ENCODE measurements at places on chromosomes 5 and 9.

DNA sequence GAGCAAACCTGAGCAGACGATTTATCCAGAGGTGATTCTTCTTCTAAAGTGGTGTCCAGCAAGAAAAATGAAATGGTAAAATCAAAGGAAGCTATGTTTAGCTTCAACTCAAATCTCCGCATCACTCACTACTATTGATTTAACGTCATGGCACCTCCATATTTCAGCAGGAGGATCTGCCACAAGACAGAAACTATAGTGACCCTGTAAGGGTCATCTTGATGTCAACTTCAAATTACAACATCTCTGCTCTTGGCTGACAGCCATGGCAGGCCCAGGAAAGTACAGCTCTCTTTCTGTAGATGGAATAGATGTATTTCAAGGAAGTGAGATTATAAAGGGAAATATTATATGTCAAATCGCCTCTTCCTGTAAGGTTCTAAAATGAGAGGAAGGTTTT, 10.1 kb upstream of the EFNA5 start:
- DNase-seq: no peak

- peak; percentile 23 for DNase-seq
Measured at GRCh38 chr5:146588331-146589027, 72.5 kb upstream of the GPR151 start.

DNA sequence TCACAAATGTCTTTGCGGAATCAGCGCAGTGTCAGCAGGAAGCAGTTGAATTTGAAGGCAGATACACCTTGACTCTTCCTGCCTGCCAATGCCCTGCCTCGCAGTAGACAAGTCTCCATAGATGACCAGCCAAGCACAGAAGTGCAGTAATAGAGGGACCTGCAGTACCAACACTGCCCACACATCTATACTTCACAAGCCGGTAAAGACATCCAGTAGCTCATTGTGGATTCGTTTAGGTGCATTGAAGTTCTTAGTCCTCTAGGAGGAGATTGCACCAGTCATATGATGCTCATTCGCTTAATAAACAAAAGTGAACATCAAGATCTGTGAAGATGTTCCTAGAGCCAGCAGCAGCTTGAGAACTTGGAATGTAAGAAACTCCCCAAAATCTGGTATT, 7.1 kb upstream of the IFNA2 start:
- DNase-seq: peak; percentile 41

DNA sequence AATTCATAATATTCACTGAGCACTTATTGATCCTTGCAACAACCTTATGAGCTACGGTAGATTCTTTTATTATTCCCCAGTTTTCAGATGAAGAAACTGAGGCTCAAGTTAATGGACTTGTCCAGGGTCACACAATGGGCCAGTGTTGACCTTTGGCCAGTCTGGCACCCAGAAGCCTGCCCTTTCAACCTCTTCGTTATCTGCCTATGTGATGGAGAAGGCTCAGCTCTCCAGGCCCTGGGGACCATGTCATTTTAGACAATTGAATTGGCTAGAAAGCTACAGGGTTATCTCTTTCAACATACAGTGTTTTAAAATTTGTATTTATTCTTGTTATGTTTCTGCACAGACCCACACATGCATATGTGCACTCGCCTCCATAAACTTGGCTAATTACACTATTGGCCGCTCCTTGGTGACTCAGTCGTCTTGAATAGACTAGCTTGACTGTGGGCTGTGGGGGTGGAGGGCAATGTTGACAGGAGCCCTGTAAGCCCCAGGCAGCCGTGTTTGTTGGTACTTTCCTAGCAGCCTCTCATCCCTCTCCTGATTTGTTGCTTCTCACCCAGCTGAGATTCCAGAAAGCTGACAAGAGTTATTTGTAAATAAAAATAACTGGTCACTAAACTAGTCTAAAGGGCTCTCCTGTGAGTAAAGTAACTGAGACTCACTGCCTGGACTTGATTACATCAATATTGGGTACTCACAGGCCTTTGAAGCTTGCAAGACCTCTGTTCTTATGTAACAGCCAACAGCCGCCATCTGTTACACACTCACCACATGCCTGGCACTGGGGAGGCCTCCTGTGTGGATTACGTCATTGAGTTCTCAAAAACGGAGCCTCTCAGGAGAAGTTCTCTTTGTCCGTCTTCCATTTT, 8.5 kb upstream of the ANGPTL2 start:
- DNase-seq: peak; percentile 15

- no peak for DNase-seq
Measured at GRCh38 chr9:91726406-91727100, 223.5 kb downstream of the ROR2 start.

DNA sequence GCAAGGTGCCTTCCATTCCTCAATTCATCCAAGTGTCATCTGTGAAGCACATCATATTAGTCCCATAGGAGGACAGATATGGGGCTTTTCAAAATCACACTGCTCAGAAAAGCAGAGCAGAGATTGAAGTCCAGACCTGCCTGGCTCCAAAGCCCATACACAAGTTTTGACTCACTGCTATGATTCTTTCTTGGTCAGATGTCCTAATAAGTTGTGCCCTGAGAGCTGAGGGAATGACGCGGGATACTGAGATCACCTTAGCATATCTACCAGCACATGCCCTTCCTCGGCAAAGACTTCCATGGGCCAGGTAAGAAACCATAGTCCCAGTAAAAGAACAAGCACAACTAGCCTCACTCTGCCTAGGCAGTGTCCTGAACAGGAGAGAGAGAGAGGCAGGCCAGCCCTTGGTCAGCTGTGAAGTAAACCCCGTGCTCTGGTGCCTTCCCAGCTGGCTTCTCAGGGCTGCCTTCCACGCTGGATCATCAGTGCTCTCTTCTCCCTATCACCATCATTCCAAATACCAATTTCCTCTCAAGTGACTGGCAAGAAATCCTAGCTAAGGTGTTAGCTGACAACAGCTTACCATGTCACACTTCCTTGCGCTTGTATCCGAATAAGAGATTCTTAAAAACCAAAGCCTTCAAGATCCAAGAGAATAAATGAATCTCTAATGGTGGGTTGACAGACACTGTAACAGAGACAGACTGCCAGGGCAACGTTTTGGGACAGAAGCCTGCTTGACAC, 73.2 kb downstream of the SIL1 start:
- DNase-seq: no peak

- DNase-seq: no peak
Measured at GRCh38 chr9:70304810-70305209, 46.0 kb downstream of the SMC5 start.

- DNase-seq: no peak
Measured at GRCh38 chr5:76503929-76504328, 100.8 kb downstream of the IQGAP2 start.

- no peak for DNase-seq
Measured at GRCh38 chr5:132322266-132322665, 28.1 kb downstream of the SLC22A4 start.

DNA sequence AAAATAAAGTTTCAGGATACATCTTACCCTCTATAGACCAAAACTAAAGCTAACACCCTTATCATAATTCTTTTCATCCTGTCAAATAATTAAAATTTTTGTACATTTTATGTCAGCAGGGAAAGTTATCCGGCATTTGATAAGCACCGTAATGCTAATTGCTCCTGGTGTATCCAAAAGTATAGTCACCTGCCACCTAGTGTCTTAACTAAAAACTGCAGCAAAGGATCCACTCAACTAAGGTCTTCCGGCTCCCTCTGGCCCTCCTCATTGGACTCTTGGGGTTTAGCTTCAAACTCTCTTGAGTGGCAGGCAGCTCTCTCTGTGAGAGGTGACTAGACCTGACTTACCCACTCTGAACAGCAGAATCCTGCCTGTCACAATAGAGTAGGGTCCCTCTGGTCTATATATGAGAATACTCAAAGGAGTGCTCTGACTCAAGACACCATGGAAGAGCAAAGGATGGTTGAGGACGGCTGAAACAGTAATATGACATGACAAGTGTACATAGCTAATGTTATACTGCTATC, 60.4 kb upstream of the CAST start:
- DNase-seq: peak; percentile 74

DNA sequence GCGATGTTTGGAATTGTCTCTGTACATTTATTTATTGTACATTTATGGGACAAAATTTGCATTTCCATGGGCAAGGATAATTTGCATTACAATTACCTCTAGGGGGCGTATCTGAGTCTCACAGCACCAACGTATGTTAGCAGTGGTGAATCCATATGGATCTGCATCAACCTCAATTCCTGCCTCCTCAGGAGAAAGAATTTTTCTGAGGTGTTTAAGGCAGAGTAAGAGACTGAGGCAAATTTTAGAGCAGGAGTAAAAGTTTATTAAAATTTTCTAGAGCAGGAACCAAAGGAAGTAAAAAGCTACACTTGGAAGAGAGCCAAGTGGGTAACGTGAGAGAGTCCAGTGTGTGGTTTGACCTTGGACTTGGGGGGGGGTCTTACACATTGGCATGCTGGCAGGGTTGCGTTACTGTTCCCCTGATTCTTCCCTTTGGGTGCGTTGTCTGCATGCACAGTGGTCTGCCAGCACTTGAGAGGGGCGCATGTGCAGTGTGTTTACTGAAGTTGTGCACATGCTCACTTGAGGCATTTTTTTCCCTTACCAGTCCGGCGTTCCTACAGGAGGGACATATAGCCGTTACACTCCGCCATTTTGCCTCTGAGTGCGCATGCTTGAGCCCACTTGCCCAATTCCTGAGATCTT, 21.0 kb upstream of the RAB14 start:
- peak; percentile 65 for DNase-seq

GRCh38 chr9:19875291-19875920, 86.6 kb upstream of the SLC24A2 start:
- no peak for DNase-seq

GRCh38 chr5:89303033-89303480, 420.1 kb upstream of the MEF2C start:
- no peak for DNase-seq

DNA sequence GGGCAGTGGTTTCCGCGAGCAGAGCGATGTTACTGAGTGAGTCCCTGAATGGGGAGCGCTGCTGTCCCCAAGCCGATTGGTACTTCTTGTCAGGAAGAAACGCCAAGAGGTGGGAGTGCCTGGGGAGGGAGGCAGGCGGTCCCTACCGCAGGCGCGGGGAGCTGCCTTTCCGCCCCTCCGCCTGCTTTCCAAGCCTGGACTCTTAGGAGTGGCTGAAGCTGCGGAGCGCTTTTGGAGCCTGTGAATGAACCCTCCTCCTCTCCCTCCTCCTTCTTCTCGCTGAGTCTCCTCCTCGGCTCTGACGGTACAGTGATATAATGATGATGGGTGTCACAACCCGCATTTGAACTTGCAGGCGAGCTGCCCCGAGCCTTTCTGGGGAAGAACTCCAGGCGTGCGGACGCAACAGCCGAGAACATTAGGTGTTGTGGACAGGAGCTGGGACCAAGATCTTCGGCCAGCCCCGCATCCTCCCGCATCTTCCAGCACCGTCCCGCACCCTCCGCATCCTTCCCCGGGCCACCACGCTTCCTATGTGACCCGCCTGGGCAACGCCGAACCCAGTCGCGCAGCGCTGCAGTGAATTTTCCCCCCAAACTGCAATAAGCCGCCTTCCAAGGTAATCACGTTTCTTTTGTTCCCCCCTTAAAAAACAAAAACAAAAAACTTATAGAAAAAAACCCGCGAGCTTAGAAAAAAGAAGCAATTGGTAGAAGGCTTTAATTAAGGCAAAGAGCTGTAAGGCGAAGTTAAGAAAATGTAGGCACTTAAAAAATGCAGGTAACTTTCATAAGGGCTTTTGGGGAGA, at the start of gene VCAN:
Gene VCAN, plus strand, starts transcription at position 340 of the 808 bp plus-strand sequence. CDS start 11,775 bp downstream, outside the sequence.
- DNase-seq: no peak

DNA sequence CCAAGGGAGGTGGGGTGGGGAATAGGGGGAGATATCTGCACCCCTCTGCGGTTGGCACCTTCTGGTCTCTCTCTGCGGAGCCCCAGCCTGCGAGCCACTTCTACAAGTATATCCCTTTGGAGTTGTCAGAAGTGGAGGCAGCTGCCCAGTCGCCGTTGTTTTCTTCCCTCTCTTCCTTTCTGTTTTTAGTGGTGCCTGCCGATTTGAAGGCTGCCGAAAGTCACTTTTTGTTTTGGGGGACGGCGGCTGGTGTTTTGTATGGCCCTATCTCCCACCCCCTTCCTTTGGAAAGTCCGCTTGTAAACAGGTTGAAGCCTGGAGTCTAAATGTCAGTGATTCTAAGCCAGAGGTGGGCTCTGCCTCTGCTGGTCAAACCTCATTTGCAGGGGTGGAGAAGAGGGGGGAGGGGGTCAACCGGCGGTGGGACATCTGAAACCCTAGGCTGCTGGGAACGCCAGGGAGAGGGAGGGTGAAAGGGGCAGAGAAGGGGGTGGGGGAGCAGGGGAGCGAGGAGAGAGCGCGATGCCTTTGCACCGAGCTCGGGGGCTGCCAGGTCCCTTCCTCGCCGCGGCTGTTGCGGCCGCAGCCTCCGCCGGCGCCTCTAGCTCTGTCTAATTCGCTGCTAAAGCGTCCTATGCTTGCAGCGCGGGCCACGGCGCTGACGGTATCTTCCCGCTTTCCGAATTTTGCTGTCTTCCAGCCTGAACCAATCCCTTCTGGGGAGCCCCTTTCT, at the start of gene FGF10:
Gene FGF10, minus strand, starts transcription at position 331 of the 733 bp plus-strand sequence. CDS start 738 bp downstream, outside the sequence.
- no peak for DNase-seq

DNA sequence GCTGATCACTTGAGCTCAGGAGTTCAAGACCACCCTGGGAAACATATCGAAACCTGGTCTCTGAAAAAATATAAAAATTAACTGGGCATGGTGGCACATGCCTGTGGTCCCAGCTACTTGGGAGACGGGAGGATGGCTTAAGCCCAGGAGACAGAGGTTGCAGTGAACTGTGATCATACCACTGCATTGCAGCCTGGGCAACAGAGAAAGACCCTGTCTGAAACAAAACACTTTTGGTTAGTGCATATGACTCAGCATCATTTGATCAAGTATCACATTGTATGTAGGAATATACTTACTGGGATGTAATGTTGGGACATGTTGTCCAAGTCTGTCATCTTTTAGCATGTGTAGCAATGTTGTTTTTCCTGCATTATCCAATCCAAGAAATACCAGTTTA, 12.0 kb downstream of the SAR1B start:
- no peak for DNase-seq

- no peak for DNase-seq
Measured at GRCh38 chr5:27083449-27084415, 45.3 kb upstream of the CDH9 start.

DNA sequence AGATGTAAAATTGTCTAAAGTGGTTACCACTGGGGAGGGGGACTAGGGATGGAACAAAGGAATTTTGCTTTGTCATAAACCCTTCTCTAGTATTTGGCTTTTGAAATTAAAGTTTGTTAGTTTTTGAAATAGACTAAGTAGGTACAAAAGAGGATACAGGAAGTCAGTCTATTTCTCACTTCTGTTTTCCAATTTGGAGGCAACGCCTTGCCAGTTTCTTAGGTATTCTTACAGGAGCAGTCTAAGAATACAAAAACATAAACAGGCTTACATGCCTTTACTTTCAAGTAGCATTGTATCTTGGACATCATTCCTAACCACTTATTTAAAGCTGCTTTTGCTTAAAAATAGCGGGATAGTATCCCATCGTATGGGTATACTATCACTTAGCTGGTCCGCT, 34.4 kb downstream of the ALG2 start:
- no peak for DNase-seq
